Esophagus squamous epithelium (tissue), 5 donors: ENCODE measurements at places on chromosomes 12 and 14.

GRCh38 chr12:17802657-17803641, 287.0 kb downstream of the RERGL start:
- no peak for DNase-seq

- DNase-seq: no peak
Observed at GRCh38 chr12:7310070-7310469, 6.2 kb downstream of the ACSM4 start.

DNA sequence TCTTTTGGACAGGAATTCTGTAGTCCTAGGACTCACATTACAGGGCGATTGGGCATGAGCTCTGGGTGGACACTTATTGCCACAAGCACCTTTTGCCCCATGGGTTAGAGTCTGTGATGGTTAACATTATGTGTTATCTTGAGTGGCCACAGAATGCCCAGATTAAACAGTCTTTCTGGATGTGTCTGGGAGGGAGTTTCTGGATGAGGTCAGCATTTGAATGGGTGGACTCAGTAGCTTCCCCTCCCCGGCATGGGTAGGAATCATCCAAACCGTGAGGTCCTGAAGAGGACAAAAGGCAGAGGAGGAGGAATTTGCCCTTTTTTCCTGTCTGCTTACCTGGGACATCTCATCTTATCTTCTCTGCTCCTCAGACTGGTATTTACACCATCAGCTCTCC, 85.6 kb downstream of the BMP4 start:
- DNase-seq: no peak

- DNase-seq: no peak
Observed at GRCh38 chr14:50882932-50883826, 11.3 kb downstream of the ABHD12B start.
